Non-pigmented ciliary epithelial cell (primary cell): ENCODE measurements at places on chromosomes 16 and 17.

DNA sequence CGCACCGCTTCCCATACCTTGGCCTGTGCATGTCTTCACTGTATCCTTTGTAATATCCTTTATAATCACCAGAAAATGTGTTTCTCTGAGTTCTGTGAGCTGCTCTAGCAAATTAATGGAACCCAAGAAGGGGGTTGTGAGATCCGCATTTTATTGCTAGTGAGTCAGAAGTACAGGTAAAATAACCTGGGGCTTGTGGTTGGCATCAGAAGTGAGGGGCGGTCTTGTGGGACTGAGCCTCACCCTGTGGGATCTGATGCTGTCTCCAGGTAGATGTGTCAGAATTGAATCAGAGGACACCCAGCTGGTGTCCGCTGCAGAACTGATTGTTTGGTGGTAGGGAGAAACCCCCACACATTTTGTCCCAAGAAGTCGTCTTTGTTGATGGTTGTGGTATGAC, 382.4 kb downstream of the SNX29 start:
- no peak for DNase-seq

DNA sequence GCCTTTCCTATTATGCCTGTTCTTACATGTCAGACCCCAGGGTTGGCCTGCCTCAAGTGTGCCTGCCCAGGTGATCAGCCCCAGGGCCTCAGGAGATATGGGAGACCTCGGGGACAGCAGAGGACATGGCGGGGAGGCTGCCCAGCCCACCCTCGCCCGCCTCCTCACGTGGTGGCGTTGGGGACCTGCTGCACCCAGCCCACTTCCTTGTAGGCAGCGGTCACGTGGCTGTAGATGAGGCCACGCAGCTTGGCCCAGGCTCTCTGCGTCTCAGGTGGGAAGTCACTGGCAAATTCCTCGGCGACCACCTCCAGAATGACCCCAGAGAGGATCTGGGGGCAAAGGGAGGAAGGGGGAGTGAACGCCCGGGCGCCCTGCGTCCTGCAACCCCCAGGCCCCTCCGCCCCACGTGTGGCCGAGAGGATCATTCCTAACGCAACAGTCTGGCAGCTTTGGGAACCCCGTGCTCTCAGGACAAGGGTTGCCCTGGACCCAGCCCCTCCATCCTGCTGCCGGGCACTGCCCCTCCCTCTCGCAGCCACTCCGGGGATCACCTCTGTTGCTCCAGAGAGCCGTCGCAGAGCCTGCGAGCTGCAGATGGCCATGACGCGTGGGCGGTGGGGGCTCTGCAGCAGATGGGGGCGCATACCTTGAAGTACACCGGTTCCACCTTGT, 6.6 kb downstream of the CYGB start:
- no peak for DNase-seq

DNA sequence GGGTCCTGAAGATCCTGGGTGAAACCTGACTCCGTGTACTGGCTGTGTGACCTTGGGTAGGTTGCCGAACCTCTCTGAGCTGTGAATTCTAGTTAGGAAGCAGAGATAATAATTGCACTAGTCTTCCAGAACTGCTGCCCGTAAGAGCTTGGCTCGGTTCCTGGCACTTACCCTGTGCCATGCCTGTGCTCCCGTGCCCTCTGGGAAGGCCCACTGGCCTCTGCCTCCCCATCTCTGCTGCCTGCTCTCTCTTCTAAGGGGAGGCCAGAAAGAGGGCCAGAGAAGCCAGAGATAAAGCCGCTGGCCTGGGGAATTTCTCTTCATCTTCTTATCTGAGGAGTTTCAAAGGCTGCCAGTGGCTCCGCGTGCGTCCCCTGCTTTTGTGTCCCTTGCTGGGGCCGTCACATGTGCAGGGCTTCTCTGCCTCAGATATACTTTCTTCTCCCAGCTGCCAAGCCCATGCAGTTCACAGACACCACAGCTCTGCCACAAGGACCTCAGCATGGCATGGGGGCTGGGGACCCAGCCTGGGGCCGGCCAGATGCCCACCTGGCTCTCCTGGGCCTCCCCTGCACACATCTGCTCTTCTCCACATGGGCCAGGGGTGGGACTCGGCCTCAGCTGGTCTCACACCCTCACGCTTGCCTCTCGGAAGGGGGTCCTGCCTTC, 145.2 kb downstream of the SDK2 start:
- no peak for DNase-seq

DNA sequence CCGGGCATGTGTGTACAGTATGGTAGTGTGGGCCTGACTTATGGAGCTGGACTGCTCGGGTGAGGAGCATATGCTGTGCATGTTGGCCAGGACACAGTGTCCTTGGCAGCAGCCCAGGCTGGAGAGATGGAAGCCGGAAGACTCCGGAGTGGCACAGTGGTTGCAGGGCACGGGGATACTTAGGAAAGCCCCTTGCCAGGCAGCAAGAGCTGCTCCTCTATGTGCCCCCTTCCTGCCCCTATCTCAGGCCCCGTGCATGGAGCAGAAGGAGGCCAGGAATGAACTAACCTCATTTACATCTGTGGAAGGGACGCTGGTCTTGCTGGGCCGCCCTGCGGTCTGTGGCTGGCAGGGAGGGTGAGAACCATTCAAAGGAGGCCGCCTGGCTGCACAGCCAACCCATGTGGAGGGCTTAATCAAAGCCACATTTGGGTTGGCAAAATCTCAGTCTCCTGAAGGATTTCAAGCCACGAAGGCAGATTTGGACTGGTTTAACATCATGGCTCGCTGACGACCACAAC, 32.2 kb upstream of the RCVRN start:
- no peak for DNase-seq

DNA sequence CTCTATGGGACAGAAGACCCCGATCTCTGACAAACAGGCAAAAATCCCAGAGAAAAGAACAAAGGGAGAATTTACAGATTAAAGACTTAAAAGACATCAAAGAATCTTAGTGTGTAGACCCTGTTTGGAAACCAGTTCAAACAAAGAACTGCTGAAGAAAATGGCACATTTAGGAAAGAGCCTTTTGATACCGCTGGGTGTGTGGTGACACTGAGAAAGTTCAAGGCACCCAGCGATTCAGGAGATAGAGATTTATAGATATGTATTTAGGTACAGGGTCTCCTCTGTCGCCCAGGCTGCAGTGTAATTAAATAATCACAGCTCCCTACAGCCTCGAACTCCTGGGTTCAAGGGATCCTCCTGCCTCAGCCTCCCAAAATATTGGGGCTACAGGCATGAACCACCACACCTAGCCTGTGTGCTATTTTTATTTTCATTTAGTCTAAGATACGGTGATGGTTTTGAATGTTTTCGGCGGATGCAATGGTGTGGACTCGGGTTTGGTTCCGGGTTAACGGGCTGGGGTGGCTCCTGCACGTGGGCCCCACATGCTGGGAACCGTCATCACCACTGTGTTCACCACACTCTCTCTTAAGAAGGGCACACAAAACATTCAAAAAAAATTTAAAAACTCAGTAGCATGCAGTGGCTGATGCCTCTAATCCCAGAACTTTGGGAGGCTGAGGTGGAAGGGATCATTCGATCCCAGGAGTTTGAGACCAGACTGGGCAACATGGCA, 114.0 kb downstream of the ZNF778 start:
- no peak for DNase-seq

DNA sequence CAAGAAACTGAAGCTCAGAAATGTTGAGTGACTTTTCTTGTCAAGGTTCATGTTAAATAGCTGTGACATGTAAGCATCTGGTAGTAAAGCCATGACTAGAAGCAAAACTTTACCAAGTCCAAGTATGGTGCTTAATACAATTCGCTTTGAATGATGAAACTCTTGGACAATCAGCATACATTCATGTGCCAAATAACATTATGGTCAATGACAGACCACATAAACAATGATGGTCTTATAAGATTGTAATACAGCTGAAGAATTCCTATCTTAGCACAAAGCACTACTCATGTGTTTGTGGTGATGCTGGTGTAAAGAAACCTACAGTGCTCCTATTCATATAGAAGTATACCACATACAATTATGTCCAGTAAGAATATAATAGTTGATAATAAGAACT, 97.1 kb upstream of the RPRML start:
- DNase-seq = no peak

- no peak for DNase-seq
Observed at GRCh38 chr16:88992351-88993165, 15.6 kb upstream of the CBFA2T3 start.

DNA sequence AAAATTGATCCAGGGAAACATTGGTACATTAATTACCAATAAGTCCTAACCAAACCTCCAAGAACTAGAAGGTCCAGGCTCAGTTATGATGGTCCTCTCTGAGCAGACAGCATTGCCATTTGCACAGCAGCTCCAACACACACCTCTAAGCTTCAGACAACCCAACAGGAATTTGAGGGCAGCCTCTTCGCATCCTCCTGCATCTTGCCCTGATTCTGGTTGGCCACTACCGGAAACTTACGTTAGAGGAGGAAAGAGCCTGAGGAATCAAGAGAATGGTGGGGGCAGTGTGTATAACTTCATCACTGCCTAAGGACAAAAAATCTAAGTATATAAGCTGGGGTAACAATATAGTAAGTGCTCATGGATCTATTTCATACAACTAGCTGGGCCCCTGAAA, 15.7 kb downstream of the FAM117A start:
- DNase-seq = no peak

DNA sequence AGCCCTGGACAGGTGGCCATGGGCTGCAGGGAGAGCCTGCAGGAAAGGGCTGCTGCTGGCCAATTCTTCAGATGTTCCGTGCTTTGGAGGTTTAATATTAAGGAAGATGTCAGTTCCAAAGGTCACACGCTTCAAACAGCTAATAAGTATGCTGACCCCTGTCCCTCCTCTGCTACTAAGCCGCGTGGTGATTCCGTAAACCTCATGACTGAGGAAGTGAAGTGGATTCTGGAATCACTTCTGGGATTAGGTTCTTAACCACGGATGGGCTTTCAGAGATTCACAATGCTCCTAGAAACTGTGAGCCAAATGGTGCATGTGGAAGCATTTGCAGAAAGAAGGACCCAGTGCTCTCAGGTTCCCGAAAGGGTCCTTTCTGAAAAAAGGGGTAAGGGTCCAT, 28.5 kb upstream of the ERN1 start:
- no peak for DNase-seq

DNA sequence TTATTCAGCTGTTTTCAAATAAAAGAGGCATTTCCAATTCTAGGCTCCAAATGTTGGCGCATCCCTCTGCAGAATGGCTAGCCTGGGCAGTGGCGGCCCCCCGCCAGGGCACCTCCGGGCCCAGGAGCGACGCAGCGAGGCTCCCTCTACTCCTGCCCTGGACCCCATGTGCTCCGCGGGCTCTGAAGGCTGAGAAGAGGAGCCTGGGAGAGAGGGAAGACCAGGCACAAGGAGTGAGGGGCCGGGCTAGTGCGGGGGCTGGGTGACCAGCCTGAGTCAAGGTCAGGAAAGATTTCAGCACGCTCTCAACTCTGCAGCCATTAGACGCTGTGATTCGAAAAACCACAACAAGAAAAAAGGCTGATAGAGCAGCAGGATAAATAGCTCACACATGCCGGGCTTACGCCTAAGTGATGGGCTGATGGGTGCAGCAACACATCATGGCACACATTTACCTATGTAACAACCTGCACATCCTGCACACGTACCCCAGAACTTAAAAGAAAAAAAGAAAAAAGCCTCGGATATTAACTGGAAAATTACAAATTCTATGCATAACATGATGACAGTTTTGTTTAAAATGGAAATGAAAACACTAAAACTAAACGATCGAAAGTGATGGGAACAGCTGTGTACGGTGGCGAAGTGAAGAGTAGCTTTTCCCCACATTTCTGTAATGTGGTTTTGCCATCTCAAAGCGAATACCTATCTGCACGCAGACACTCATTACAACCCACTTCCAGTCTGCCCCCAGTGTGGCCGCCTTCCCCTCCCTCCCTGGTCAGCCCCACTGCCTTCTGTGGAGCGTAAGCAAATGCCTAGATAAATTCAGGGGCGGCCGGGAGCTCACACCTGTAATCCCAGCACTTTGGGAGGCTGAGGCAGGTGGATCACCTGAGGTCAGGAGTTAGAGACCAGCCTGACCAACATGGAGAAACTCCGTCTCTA, 44.4 kb downstream of the MAP1LC3B start:
- DNase-seq = no peak

GRCh38 chr16:65201511-65201910, 79.6 kb upstream of the CDH11 start:
- no peak for DNase-seq

DNA sequence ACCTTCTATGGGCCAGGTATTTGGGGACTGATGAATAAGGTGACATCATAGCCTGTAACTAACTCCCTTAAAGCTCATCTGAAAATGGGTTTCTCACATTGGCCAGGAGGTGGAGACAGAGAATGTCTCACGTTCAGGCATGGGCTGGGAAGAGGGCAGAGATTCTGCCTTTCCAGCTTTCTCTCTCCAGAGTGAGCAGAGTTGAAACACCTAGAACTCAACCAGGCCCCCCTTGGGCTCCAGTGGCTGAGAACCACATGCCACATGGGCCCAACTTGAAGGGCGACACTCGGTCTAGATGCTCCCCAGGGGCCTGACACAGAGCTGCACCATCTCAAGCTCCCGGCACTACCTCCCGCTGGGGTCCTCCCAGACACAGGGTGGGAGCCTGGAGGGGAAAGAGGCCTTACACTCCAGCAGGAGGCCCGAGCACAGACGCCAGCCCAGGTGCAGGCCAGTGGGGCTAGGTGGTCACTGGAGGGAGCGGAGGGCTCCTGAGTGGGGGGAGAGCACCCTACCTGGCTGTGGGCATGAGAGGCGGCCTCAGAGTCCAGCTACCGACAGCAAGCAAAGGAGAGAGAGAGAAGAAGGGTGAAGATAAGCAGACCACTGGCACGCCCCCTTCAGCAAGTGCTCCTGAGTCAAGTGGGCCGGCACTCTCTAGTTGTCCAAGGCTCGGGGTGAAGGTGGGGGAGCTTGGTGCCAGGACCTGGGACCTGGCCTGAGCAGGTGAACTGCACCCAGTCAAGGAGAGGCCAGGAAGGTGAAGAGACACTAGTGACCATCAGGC, 55.9 kb downstream of the MYO18A start:
- DNase-seq = no peak

DNA sequence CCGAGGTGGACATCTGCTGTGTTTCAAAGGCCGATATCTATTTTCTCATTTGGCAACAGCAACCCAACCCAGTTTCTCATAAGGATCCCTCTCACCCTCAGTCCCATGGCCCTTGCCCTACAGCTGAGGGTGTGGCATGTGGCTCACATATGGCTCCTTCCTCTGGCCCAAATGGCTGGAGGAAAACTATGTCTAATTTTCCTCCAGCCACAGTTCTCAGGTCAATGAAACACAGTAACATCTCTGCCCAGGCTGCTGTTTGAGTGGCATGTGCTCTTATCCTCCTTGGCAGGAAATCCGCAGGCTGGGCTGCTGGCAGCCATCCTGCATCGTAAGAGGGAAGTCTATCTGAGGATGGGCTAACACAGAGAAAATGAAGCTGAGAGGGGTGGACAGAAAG, 24.1 kb downstream of the SERPINF1 start:
- no peak for DNase-seq
